Epithelial cell of esophagus (primary cell): ENCODE measurements at places on chromosomes 4 and X.

DNA sequence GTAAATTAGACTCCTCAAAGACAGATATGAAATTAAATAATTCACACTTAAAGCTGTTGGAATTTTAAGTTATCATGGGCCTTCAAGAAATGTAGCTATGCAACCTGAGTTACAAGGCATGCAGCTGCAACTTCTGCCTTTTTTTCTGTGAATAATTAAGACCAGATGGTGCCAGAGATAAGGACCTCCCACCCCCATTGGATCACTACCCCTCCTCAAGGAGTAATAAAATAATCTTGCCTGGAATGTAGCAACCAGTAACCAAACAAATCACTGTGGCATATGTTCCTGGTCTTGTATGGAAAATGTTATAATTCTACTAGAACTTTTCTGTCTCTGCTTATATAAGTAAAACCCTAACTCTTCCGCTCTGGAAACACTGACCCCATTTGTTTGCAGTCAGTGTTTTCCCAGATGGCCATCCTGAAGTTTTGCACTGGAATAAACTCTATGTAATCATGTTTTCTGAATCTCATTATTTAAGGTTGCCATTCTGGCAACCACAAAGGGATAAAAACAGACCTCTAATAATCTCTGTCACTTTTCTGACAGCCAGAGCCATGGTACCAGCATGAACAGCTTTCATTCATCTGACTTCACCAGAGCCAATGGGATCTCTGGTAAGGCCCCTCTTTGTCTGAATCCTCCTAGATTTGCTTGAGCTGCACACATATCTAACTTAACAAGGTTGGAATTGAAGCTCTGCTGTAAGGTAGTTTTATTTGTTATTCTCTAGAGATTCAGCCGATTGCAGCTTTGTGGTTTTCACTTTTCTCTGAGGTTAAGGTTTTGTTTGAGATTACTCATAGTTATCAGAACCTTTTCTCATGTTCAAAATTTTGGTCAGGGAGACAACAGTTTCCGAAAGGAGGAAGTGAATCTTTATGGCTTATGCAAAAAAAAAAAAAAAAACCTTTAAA is 274.6 kb downstream of the NAF1 start:
- DNase-seq: no peak

DNA sequence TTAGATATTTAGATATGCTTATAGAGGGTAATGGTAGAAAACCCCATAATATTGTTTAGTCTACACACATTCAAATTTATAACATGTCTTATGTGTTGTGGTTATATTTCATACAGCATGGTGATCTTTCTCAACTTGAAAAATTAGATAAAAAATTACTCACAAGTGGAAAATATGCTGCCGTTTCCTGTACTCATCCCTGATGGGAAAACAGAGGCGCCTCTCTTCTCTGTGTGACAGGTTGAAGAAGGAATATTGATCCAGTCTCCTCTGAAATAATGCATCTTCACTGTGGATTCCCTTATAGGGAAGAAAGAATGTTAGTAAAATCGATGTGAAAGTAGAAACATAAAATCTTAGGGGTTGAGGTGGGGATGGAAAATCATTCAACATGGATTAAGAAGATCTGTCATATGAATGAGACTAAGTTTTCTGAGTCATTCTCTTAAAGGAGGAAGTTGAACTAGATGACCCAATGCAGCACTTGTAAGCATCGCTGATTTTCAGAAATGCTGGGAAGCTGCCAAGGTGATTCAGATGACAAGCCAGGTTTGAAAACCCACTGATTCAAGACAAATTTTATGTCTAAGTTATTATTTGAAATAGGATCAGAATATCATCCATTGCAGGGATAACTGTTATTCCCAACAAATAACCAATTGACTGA is 70.7 kb downstream of the ANKRD50 start:
- DNase-seq: peak; percentile 97

- no peak for DNase-seq
These were observed 32.6 kb downstream of the HMX1 start for GRCh38 chr4:8838961-8839431.

- no peak for DNase-seq
These were observed 23.8 kb downstream of the REELD1 start for GRCh38 chr4:146238107-146238506.
